Effector CD8-positive, alpha-beta T cell (primary cell): ENCODE measurements at places on chromosomes 12 and 14.

DNA sequence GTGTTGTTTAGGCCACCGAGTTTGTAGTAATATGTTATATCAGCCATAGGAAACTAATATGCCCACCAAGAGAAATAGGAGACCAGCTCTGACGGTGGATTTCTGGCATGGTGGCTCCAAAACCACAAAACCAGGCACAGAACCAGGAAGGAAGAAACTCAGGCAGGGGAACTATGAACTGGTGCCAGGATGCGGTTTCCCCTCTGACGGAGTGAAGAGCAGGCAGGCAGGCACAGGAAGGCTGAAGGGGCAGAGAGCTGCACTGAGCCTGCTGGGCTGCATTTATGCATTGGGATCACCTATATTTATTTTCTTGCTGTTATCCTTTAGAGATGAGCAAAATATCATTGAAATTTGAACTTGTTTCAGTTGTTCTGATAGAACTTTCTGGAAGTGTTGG, 479.4 kb downstream of the VRK1 start:
- DNase-seq = no peak

DNA sequence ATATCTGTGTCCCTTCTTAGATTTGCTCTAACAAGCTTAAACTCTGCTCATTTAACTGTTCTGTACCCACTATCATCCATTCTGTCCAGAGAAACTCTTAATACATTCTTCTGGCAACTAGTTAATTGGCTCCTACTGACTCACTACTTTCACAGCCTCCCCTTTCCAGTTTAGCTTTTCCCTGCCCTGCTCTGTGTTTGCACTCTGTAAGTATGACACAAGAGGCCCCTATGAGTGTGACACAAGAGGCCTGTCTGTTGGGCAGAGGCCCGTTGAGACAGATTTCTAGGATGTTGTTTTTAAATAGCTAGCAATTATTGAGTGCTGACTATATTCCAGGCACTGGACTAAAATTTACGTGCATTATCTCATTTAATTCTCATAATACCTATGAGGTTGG, 246.0 kb upstream of the DAAM1 start:
- DNase-seq = no peak

- peak; percentile 80 for DNase-seq
Measured at GRCh38 chr12:56338308-56339157, at the start of gene IL23A. IL23A (plus strand) TSS chr12:56338884; CDS start chr12:56339045, 161 bp downstream.

GRCh38 chr14:96847451-96847850, 50.3 kb downstream of the VRK1 start:
- no peak for DNase-seq

- DNase-seq = no peak
Measured at GRCh38 chr12:92108651-92109050, 37.0 kb downstream of the BTG1 start.

- no peak for DNase-seq
Measured at GRCh38 chr12:64457466-64457865, 5.5 kb downstream of the TBK1 start.

- no peak for DNase-seq
Measured at GRCh38 chr14:98966016-98966415, 306.0 kb downstream of the BCL11B start.

- no peak for DNase-seq
Measured at GRCh38 chr12:29844667-29845066, 60.9 kb upstream of the TMTC1 start.

DNA sequence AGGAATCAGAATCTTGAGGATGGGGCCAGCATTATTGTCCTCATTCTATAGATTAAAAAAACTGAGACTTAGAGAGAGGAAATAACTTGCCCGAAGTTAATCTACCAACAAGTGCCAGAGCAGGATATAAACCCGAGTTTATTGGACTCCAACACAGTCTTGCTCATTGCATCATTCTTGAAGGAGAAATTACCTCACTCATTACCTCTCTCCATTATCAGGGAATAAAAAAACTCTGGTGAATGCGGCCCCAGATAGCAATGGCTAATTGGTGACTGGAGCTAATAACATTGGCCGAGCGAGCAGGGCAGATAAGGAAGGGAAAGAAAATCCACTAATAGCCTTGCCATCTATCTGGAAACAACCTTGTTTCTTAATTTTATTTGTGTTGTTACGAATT, 24.7 kb upstream of the TMED10 start:
- DNase-seq = no peak

GRCh38 chr14:22811722-22812121, 3.5 kb downstream of the SLC7A7 start:
- no peak for DNase-seq

- DNase-seq = no peak
Measured at GRCh38 chr14:103727313-103727980, 11.8 kb downstream of the ZFYVE21 start.
